Chondrocyte (in vitro differentiated cells): ENCODE measurements at places on chromosomes 6 and 20. TPM values are rescaled to one million over a fixed set of nuclear protein-coding genes. Genes with fewer than 3 reads are reported as not detected.
A peak's percentile ranks its signal among the peaks of the same experiment; 100 is the strongest.

The SIRPD gene
- total RNA-seq = not detected in 3 replicates

The GPSM3 gene
- total RNA-seq = 3.6 to 5.6 TPM (median 5.4 TPM) in 3 replicates

The CRIP3 gene
- total RNA-seq = 0.47 to 0.94 TPM (median 0.72 TPM) in 3 replicates

The L3MBTL1 gene
- 11.2 to 17.0 TPM (median 11.6 TPM) in 3 replicates for total RNA-seq

The TRIM15 gene
- not detected in 3 replicates for total RNA-seq

The BPI gene
- total RNA-seq = 0.55 to 0.74 TPM (median 0.68 TPM) in 3 replicates

DNA sequence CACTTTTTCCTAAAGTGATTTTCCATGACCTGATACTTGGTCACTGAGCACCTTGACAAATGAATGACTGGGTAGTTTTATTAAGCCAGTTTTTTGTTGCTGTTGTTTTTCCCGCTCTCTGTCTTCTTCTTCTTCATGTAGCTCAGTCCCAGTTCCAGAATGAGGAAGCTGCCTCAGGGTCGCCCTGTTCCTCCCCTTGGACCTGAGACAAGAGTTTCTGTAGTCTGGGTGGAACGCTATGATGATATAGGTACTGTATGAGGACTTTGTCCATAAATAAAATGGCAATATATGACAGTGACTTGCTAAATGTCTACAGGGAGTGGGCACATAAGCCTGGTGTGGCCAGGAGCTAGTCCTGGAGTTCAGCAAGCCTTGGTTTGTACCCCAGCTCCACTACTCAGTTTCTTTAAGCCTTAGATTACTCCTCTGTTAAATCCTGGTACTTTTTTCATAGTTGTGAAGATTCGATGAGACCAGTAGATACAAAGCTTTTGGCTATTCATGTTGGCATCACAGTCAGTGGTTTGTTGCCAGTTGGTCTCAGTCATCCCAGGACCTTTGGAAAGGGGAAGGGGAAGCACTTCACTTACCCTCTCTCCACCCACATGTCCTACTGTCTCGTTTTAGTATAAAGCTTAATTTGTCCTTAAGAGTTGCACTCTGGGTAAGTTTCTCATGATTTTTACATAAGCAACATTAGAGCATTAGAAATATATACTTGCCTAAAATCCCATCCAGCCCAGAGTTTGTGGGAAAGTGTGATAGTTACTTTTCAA, 11.1 kb upstream of the ADIG start:
- no peak overlapping the region for H3K4me3 ChIP-seq
- H3K27me3 ChIP-seq = no peaks in the 10 kb centered on the region
- H3K36me3 ChIP-seq = peaks cover 32% of the 10 kb centered on the region
- DNase-seq = no peak
- no peak overlapping the region for H3K27ac ChIP-seq

DNA sequence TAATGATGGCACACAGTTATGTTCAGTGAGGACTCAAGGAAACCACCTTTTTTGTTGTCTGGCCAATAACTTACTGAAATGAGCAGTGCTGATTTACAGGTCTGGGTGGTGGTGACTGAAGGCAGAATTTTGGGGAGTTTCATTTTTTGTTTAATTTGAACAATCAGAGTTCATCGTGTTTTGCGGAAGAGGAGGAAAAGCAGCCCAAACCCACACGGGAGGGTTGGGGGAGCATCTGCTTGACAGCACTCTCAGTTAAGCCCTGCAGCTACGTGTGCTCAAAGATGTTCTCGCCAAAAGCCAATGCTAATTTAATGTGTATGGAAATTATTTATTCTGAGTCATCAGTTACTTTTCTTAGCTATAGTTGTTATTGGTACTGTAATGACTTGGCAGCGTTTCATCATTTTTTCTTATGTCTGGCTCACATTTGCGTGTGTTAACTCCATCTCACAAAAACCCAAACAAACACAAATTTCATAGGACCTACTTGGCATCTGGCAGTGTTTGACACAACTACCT, 89.2 kb downstream of the UST start:
- no peak for DNase-seq
- no peaks in the 10 kb centered on the region for H3K36me3 ChIP-seq
- peaks cover 37% of the 10 kb centered on the region for H3K4me1 ChIP-seq

DNA sequence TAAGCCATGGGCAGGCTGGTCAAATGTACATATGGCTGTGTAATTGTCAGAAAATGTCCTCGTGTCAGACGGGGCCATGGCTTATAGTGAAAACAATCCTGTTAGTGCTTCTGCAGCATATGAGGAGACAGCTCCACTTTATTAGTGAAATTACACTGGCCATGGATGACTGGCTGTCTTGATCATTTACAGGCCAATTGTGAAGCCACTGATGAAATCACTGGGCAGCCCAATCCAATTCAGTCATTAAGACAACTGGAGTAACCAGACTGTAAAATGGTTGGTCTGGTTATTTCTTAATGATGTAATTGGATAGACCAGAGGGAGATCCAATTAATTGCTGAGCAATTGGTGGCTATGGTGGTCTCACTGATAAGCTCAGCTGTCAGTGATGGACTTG, 749.5 kb downstream of the KIF16B start:
- H3K4me3 ChIP-seq = no peak overlapping the region
- no peak overlapping the region for H3K27ac ChIP-seq
- DNase-seq = no peak
- no peaks in the 10 kb centered on the region for H3K4me1 ChIP-seq
- peaks cover 2% of the 10 kb centered on the region for H3K27me3 ChIP-seq
- no peaks in the 10 kb centered on the region for H3K36me3 ChIP-seq

DNA sequence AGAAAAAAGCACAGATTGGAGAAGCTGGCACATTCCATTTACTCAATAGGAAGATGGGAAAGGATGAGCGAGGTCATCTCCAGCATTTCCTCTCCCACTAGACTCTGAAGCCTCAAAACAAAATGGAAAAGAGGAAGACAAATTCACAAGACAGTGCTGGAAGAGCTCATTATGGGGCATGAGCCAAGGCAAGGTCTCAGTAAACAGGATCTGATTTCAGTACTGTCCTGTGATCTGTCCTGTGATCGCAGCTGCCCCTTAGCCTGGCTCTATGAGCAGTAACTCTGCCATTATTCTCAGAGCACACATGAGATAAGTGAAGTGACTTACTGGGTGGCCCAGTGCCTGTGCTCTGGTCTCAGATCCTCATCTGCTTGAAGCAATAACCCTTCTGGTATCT, 68.1 kb upstream of the SLC4A11 start:
- no peaks in the 10 kb centered on the region for H3K27me3 ChIP-seq
- H3K4me3 ChIP-seq = no peak overlapping the region
- peaks cover 43% of the 10 kb centered on the region for H3K4me1 ChIP-seq
- DNase-seq = no peak
- H3K27ac ChIP-seq = peak overlapping the region; percentile 88
- peaks cover 41% of the 10 kb centered on the region for H3K36me3 ChIP-seq

DNA sequence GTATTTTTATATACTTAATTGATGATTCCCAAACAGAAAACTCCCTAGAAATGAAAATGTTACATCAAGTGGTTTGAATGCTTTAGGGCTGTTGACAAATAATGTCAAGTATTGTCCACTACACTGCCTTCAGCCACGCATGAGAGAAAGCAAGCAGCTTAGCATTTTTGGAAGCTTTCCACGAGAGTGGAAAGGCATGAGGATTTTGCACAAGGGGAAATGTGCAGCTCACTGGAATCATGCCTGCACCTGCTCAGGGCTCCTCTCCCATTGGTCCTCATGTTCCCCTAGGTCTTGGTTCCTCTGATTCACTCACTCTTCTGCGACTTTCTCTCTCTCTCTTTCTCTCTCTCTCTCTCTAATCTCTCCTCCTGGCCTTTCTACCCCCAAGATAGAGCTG, 439.5 kb upstream of the CDH4 start:
- no peak for DNase-seq
- no peaks in the 10 kb centered on the region for H3K27me3 ChIP-seq
- no peak overlapping the region for H3K4me3 ChIP-seq

- DNase-seq = no peak
- H3K4me1 ChIP-seq = no peaks in the 10 kb centered on the region
- no peaks in the 10 kb centered on the region for H3K36me3 ChIP-seq
- no peak overlapping the region for H3K27ac ChIP-seq
- peaks cover 7% of the 10 kb centered on the region for H3K27me3 ChIP-seq
- no peak overlapping the region for H3K4me3 ChIP-seq
These were observed 20.9 kb upstream of the GATA5 start for GRCh38 chr20:62496568-62497218.

- peaks cover 3% of the 10 kb centered on the region for H3K4me1 ChIP-seq
- H3K36me3 ChIP-seq = peaks cover 16% of the 10 kb centered on the region
- H3K27me3 ChIP-seq = no peaks in the 10 kb centered on the region
- H3K27ac ChIP-seq = no peak overlapping the region
These were observed 698.2 kb downstream of the COL12A1 start for GRCh38 chr6:74507649-74508048.

DNA sequence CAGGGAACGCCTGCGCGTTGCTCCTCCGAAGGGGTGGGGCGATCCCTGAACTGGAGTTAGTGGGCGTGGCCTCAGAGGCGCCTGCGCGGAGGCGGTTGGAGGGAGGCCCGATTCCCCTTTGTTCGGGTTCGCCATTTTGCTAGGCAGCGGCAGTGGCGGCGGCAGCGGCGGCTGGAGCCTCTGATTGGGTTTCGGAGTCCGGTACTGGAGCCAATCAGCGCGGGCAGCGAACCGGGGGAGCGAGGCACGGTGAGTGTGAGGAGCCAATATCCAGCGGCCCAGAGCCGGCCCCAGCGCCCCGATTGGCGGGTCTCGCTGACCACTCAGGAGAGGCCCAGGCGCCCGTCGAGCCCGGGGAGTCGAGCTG, at the start of gene NFYA:
TSS of gene NFYA (plus strand) at position 139 of the 367 bp plus-strand sequence. CDS start 6,116 bp downstream, outside the sequence.
- H3K4me1 ChIP-seq = peaks cover 43% of the 10 kb centered on the region
- peak within 1 kb of the TSS; percentile 99 for H3K27ac ChIP-seq
- no peak for DNase-seq
- H3K4me3 ChIP-seq = peak within 1 kb of the TSS; percentile 90
- no peaks in the 10 kb centered on the region for H3K27me3 ChIP-seq
- no peaks in the 10 kb centered on the region for H3K36me3 ChIP-seq

DNA sequence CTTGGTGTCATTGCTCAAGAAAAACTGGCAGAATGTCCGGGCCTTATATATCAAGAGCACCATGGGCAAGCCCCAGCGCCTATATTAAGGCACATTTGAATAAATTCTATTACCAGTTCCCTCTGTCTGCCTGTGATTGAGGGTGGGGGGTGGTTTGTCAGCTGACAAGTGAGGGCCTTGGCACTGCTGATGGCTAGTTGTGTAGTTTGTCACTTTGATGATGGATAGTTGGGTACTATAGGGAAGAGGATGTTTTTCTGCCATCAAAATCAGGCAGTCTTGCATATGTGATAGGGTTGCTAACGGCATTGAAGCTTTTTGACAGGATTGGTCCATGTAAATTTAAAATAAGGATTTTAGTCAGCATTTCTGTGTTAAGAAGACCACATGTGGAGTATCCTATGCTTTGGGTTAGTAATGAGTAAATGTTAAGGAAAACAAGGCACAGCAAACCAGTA, 2.5 kb downstream of the RPL10A start:
- peak overlapping the region; percentile 99 for H3K27ac ChIP-seq
- H3K4me3 ChIP-seq = peak overlapping the region; percentile 97
- H3K4me1 ChIP-seq = peaks cover 41% of the 10 kb centered on the region
- no peaks in the 10 kb centered on the region for H3K27me3 ChIP-seq

GRCh38 chr20:14838663-14839628, 501.5 kb upstream of the FLRT3 start:
- no peaks in the 10 kb centered on the region for H3K36me3 ChIP-seq
- H3K4me3 ChIP-seq = no peak overlapping the region
- no peak for DNase-seq
- peak overlapping the region; percentile 65 for H3K27ac ChIP-seq
- H3K27me3 ChIP-seq = no peaks in the 10 kb centered on the region

DNA sequence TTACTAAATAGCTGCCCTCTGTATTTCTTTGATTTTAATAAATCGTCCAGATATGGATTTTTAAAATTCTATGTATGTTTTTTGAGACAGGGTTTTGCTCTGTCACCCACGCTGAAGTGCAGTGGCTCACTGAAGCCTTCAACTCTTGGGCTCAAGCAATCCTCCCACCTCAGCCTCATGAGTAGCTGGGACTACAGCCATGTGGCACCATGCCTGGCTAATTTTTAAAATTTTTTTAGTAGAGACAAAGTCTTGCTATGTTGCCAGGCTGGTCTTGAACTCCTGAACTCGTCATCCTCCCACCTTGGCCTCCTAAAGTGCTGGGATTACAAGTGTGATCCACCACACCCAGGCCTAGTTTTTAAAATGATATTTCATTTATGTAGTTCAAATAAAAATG, 47.4 kb upstream of the DDR1 start:
- peaks cover 59% of the 10 kb centered on the region for H3K4me1 ChIP-seq
- no peak for DNase-seq
- no peak overlapping the region for H3K4me3 ChIP-seq
- H3K27ac ChIP-seq = peak overlapping the region; percentile 89

DNA sequence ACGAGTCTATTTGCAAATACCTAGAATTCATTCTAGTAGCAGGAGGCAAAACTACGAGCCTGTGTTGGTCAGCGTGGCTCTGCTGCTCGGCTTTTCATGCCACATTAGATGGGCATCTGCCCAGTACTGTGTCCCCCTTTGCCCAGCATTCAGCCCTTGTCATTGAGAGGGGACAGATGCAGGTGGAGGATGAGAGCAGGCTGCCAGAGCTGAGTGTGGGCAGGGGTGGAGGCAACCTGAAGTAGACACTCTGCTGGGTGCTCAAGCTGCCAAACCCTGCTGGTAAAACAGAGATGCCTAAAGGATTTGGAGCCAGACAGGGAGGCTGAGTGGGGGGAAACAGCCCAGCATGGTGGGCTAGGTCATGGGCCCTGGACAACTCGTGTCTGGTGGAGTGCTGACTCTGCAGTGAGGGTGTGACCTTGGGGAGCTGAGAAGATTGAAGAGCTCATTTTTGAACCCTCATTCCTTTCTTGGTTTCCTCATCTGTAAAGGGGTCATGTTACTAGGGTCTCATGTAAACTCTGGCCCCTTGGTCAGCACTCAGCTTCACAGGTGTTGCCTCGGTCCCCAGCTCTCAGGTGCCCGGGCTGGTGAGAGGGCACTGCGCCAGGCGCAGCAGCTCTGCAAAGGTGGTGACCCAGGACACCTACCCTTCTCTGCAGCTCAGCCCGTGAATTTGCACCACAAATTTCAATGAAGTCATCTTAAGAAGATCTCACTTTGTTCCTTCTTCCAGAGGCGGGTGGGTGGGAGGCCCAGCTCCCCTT, 64.2 kb upstream of the BHLHE23 start:
- H3K36me3 ChIP-seq = no peaks in the 10 kb centered on the region
- H3K4me3 ChIP-seq = no peak overlapping the region
- no peaks in the 10 kb centered on the region for H3K4me1 ChIP-seq

DNA sequence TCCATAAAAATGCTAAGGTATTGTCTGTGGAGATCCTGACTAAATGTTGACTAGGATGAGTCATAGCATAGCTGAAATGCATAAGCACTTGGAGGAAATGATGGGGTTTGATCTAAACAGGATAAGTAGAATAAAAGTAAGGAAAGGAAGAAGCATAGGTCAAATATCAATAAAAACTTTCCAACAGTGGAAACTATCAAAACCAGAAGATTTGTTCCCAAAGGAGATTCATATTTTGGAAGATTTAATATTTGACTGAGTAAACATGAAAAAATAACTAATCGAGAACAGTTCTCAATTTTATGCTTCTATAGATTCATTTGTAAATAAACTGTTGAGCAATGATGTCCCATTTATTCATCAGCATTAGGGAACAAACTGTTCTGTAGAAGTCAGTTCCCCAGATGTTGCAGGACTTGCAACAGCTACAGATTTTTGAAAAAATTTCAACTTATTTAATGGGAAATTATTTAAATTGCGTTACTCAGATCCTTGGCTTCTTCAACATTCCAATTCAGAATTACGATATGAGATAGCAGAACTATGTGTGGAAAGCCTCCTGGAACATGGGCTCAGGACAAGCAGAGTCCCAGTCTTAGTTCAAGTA, 133.7 kb upstream of the TBX18 start:
- H3K4me3 ChIP-seq = no peak overlapping the region
- no peak for DNase-seq
- H3K27me3 ChIP-seq = peaks cover 25% of the 10 kb centered on the region
- H3K4me1 ChIP-seq = no peaks in the 10 kb centered on the region
- H3K27ac ChIP-seq = no peak overlapping the region
